ENCODE measurements at places on chromosomes 16 and 17. TPM values are rescaled to one million over a fixed set of nuclear protein-coding genes. Genes with fewer than 3 reads are reported as not detected.
A peak's percentile ranks its signal among the peaks of the same experiment; 100 is the strongest.

- no peak for DNase-seq
Observed at GRCh38 chr16:49009204-49009603, 272.4 kb downstream of the CBLN1 start.

GRCh38 chr17:44363613-44364159 is at the start of gene FAM171A2:
FAM171A2 (minus strand) TSS chr17:44363853; CDS start chr17:44363714, 139 bp downstream.
- no peak for DNase-seq

- no peak for DNase-seq
Observed at GRCh38 chr17:16915752-16916556, 56.0 kb downstream of the TNFRSF13B start.

The DGKE gene
- 32.4 TPM for total RNA-seq

DNA sequence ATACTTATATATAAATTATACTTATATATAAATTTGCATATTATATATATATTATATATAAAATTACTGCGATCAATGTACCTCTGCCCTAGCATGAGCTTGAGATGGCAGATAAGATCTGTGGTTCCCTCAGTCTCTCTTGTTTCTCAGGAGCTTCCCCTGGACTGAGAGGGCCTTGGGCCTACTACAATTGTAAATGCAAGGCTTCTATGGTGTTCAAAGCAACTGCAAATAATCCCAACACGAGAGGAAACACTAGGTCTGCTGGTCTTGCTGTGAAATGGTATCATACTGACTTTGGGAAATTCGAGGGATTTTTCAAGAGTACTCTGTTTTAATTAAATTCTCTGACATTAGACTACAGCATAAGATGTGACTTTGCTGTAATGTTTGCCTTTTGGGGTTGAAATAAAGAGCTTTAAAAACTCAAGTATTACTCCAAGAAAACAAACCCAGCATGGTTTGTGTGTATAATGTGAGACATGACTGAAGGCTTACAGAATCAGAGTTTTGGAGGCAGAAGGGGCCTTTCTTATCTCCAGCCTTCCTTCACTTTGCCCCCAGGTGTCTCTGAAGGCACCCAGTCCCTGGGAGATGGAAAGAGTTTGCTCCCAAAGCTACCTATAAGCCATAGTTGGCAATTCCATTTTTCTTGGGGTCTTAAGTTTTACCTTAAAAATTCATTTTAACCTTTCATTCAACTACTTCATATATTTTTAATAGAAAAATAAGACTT is 24.2 kb downstream of the ACSM1 start:
- DNase-seq: no peak

DNA sequence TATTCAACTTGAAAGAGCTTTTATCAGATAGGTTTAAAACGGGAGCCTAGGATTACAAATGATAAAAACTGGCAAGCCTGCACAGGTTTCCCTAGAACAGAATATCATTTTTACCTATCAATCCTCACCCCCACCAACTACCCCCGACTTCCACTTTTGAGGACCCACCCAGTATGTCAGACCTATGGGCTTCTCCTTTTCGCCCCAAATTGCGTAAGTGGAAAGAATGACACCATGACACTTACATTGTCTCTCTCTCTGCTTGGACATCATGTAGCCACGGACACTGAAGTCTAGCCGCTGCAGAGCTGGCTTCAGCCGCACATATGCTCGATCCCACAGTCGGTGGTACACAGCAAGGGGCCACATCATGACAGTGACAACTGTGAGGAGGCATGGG is 7.4 kb upstream of the PSMC3IP start:
- DNase-seq: no peak

- DNase-seq: no peak
Observed at GRCh38 chr17:14622615-14623101, 321.8 kb downstream of the HS3ST3B1 start.

GRCh38 chr17:19812407-19812806 is 55.3 kb downstream of the ULK2 start:
- DNase-seq: no peak

- no peak for DNase-seq
Observed at GRCh38 chr16:57284952-57285363, 486 bp upstream of the PLLP start.

The LGALS9B gene
- not detected for total RNA-seq

The DLX3 gene
- total RNA-seq: not detected

GRCh38 chr17:10777131-10777807 is 26.6 kb downstream of the TMEM238L start:
- peak; percentile 26 for DNase-seq

DNA sequence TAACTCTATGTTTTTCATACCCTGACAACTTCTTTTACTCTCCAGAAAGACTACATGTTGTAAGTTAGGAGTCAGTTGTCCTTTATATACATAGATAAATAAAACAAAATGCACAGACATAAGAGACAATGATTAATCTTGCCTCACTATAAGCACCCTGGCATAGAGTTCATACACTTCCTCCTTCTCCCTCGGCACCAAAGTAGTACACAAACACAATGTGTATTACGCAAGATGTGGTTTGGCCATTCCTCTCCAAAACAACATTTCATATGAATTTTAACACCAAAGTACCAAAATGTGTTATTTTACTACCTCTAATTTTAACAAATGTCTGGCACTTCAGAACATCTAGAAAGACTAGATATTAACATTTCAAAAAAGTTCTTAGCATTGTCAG is 17.2 kb upstream of the SLFN11 start:
- DNase-seq: no peak

The SUMO2 gene
- total RNA-seq: 109 TPM

The WNT9B gene
- total RNA-seq: not detected

GRCh38 chr16:26186091-26186615 is 494.4 kb downstream of the HS3ST4 start:
- DNase-seq: no peak

GRCh38 chr16:1612320-1613111 is at the start of gene CRAMP1:
CRAMP1 (plus strand) TSS chr16:1612360; CDS start chr16:1614640, 2,280 bp downstream.
- DNase-seq: peak; percentile 74

The BICDL2 gene
- 0.36 TPM for total RNA-seq

- no peak for DNase-seq
Observed at GRCh38 chr17:72631949-72632684, 460.4 kb downstream of the SLC39A11 start.
